ENCODE measurements at places on chromosomes 6 and 20.

GRCh38 chr6:77466451-77467437 lies 3.5 kb upstream of the HTR1B start:
- DNase-seq: no peak

DNA sequence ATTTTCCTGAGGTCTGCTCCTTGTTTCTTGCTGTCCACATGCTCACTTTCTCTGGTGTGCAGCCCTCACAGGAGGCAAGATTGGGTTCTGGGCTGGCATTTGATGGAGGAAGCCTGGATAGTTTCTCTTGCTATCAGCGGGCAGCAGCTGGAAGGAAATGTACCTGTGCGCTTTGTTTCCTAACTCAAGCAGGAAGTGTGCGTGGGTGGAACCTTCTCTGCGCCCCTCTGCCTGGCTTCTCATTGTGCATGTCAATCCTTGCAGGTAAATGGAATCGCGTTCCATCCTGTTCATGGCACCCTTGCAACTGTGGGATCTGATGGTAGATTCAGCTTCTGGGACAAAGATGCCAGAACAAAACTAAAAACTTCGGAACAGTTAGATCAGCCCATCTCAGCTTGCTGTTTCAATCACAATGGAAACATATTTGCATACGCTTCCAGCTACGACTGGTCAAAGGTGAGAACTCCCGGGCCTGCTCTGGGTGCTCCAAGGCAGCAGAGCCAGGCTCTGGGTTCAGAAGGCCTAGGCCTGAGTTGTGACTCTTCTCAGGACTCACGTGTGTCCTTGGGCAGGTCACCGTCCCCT lies 16.8 kb upstream of the RBM38 start:
- DNase-seq: no peak

DNA sequence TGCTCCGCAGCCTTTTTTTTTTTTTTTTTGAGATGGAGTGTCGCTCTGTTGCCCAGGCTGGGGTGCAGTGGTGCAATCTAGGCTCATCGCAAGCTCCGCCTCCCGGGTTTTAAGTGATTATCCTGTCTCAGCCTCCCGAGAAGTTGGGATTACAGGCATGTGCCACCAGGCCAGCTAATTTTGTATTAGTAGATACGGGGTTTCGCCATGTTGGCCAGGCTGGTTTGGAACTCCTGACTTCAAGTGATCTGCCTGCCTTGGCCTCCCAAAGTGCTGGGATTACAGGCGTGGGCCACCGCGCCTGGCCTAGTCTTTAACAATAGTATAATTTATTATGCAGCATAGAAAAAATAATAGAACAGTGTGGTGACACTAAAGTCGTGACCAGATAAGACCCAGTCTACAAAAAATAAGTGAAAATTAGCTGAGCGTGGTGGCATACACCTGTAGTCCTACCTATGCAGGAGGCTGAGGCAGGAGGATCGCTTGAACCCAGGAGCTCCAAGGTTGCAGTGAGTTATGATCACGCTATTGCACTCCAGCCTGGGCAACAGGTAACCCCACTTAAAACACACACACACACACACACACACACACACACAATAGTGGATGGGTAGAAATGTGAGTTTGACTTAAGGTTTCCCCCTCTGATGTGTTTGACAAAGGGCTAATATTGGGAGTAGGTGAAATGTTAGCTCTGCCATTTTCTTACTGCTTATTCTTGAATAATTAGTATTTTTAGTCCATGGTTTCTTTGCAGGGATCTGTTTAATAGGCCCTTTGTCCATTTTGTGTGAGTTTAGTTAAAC lies 6.5 kb downstream of the PIM1 start:
- DNase-seq: no peak

DNA sequence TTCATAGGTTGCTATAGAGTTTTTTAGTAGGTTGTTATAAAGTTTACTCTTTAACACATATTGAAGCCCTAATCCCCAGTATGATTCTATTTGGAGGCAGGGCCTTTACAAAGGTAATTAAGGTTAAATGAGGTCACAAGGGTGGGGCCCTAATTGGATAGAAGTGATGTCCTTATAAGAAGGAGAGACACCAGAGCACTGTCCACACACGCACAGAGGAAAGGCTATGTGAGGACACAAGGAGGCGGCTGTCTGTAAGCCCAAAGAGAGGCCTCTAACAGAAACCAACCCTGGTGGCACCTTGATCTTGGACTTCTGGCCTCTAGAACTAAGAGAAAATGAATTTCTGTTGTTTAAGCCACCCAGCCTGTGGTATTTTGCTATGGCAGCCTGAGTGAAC lies 98.5 kb downstream of the GJA10 start:
- no peak for DNase-seq

- no peak for DNase-seq
Measured at GRCh38 chr20:54995553-54995952, 520.2 kb downstream of the DOK5 start.

GRCh38 chr6:107439406-107439805 lies 20.0 kb downstream of the PDSS2 start:
- no peak for DNase-seq

DNA sequence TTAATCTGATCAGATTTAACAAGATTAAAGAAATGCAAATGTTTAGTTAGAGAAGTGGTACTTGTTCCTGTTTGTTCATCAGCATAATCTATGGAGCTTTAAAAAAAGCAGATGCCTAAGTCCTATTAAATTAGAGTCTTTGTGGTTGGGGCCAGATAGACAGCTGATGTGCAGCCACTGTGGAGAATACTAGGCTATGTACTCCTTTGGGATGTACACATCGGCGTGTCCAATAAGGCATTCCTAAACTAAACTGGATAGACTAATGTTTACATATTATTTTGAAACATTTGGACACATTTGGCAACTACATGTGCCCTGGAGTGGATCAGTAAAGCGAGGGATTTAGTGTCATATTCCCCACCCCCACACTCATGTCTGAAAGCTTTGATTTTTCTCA lies 459.5 kb downstream of the LMBRD1 start:
- no peak for DNase-seq

DNA sequence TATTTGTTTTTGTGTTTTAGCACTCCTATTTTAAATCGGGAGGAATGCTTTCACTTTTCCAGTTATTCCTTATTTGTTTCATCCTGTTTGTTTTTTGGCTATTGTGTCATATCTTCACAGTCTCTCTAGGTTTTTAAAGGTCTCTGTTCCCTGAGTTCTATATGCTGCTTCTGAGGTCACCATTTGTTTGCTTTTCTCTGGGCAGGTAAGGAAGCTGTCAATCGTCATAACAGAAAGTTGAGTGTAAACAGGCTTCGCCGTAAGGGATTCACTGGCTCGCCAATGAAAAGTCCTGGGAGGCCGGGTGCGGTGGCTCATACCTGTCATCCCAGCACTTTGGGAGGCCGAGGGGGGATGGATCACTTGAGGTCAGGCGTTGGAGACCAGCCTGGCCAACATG lies 48.7 kb upstream of the RPS6KA2 start:
- DNase-seq: no peak

DNA sequence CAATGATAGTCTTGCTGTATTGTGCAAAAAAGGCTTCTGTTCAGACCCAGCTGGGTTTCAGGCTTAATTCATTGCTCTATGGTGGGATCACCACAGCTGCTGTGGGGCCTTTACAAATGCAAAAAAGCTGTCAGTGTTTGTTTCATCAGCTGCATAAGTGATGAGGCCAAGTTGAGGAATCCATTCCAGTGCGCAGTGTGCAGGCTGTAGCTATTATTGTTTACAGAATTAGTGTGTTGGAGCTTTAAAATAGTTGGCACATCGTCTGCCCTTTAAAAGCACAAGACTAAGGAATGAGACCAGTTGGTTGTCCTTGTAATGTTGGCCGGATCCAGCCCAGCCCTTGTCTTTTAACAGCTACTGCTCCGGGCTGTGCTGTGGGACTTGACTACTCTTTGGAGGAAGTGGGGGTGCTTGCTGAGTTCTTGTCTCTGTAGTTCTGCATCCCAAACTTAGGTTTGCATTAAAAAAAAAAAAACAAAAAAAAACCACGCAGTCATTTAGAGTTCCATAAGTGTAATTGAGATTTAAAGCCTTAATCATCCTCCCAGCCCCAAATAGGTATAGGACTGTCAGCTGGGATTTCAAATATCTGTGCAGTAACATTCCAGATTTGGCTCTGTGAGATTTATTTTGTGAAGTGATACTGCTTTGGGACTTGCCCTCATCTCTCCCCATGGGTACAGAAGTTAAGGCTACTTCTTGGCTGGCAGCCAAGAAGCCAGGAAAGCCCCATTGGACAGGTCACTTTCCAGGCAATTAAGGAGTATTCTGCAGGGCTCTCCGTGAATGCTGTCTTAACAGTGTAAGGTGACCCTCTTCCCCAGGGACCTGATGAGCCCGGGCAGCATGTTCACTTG lies 19.3 kb downstream of the JARID2 start:
- DNase-seq: no peak

GRCh38 chr6:5606546-5606945 lies 345.2 kb downstream of the FARS2 start:
- no peak for DNase-seq

DNA sequence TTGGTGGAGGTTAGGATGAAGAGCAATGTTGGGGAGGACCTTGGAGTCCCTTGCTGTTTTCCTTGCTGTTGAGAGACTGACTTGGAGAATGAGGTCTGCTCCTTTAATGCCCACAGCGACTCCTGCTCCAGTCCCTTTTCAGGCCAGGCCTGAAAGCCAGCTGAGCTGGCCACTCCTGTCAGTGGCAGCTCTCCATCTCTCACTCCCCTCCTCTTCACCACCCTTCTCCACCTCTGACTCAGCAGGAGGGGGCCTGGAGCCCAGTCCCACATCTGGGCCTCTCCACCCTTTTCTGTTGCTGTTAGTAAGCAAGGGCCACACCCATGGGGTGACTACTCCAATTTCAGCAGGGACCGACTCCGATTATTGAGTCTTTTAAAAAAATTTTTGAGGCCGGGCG lies 2.2 kb downstream of the SNX21 start:
- no peak for DNase-seq

DNA sequence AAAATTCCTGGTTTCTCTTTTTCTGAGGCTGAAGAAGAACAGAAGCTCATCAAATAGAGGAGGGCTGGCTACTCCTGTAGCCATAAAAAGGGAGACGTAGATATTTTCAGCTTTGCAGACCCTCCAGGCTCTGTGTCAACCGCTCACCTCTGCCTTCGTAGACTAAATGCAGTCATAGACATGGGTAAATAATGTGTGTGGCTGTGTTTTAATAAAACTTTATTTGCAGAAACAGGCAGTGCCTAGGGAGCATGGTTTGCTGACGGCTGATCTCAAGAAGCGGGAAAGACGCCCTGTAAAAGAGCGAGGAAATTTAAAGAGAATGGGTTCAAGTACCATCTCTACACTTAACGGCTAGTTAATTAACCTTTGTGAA lies 171.8 kb downstream of the BCAS1 start:
- DNase-seq: no peak

DNA sequence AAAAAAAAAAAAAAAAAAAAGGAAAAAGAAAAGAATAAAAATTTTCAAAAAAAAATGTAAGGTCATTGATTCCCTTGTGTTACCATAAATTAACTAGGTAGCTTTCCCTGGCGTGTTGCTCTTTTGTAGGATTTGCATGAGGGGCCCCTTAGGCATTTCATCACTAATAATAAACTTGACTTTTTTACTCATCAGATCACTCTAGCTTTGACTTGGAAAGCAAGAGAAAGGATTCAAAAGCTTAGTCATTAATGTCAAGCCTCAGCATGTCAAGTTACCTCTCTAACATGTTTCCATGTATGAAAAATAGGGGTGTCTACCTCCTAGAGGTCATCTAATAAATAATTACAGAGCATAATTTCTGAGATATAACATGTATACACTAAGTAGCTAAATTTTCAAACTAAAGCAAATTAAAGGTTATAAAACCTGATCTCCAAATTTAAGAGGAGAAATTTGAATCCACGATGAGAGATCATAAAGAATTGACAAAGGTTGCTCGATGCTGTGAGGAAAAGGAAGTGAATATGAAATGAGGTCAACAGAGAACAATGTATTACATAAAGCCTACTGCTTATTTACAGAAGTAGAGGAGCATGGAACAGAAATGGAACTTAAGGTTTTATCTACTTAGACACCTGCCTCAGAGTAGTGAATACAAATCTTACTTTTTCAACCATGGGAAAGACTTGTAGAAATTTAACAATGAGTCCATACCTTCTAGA lies 86.8 kb downstream of the ARHGAP18 start:
- no peak for DNase-seq

DNA sequence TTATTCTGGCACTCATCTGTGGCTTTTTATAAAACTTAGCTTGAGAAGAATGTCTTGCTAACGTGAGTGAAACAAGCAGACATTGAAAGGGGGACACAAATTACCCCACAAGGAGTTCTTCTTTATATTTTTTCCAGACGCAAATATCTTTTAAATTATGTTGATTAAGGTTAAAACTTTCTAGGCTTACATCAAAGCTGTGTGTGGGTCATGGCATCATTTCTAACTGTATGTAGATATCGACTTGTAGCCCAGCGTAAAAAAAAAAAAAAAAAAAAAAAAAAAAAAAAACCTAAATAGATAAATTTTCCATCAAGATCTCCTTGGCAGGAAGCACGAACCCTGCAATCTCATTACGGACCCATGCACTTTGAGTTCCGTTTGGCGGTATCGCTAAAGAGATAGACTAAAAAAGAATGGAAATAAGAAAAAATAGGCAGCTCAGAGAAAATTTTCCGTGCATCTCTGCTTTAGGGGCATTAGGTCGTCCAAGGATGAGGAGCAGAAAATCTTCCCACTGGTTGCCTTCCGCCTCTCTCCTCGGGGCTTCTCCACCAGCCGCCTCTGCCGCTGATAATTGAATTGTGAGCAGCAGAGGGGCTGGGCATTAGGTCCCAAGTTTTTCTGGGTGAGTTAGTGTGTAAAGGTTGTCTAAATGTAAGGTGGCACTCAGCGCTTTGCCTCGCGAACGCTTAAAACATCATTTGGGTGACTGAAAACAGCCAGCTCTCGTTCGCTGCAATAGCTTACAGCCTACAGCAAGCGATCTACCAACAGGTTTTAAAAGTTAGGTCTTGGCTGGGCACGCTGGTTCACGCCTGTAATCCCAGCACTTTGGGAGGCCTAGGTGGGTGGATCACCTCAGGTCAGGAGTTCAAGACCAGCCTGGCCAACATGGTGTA lies 194.0 kb downstream of the TRIM27 start:
- DNase-seq: no peak

GRCh38 chr20:43508604-43509040 lies 1.1 kb downstream of the L3MBTL1 start:
- no peak for DNase-seq

- no peak for DNase-seq
Measured at GRCh38 chr20:40329321-40329720, 359.7 kb downstream of the MAFB start.

- DNase-seq: no peak
Measured at GRCh38 chr20:63542031-63542559, 4.9 kb upstream of the PTK6 start.

- no peak for DNase-seq
Measured at GRCh38 chr20:57223648-57224489, 42.6 kb downstream of the BMP7 start.

Measured in activated T-helper 9 cell treated with anti-CD3 and anti-CD28 coated beads, Interleukin-2, amount 50 U/mL, for 16 hours (primary cell).